ENCODE measurements at places on chromosomes 16 and 17.

- no peak for DNase-seq
Measured at GRCh38 chr16:31880322-31880979, 6.8 kb downstream of the ZNF267 start.

GRCh38 chr17:80529104-80529903 is 15.3 kb upstream of the RPTOR start:
- no peak for DNase-seq

DNA sequence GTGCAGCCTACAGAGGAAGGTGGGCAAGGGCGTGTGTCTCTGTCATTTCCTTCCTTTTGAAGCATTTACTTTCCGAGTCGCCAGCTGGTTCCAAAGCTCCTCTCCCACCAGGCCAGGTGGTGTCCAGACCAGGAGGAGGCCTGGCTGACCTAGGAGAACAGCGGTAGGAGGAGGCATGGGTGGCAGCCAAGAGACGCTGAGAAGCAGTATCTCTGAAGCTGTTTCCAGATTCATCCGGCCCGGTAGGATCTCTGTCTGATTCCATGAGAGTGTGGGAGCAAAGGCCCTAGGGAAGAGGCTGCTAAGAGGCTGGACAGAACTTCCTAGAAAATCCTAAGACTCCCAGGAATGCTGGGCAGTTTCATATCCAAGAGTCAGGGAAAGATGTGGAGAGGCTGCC is 20.3 kb downstream of the MEOX1 start:
- DNase-seq: no peak

DNA sequence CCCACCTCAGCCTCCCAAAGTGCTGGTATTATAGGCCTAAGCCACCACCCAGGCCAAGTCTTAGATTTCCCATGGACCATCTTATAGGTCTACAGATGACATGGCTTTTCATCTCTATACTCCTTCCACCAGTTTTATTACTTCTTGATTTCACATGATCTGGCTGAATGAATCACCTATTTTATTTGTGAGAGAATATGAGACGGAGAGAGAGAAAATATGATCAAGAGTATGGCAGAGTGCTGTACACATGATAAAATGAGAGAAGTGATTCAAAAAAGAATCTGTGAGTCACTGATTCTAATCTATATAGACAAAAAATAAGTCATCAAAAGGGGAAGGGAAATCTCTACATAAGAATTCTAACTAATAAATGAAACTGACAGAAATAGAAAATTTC is 13.7 kb downstream of the ACSM1 start:
- DNase-seq: no peak

- DNase-seq: no peak
Measured at GRCh38 chr17:59037960-59038359, 68.7 kb downstream of the TRIM37 start.

DNA sequence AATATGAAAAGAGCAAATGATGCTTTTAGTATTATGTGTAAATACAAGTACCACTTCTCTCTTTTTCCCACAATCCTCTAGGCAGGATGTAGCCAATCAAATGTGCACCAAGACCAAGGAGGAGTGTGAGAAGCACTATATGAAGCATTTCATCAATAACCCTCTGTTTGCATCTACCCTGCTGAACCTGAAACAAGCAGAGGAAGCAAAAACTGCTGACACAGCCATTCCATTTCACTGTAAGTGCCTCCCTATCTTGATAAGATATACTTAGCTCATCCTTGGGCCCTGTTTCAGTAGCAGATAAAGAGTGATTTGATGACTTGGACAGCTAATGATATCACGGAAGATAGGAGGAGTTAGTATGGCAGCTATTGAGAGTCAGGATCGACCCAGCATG is 33.7 kb downstream of the TADA2A start:
- DNase-seq: no peak

- no peak for DNase-seq
Measured at GRCh38 chr17:40293363-40293762, 5.7 kb downstream of the CDC6 start.

- peak; percentile 43 for DNase-seq
Measured at GRCh38 chr16:82192665-82193064, 22.6 kb upstream of the MPHOSPH6 start.
